ENCODE measurements at places on chromosomes 11 and 22.

GRCh38 chr11:75504501-75504900 lies 21.2 kb downstream of the GDPD5 start:
- no peaks in the 10 kb centered on the region for H3K36me3 ChIP-seq
- H3K4me3 ChIP-seq: no peak overlapping the region
- H3K4me1 ChIP-seq: no peaks in the 10 kb centered on the region
- H3K27ac ChIP-seq: no peak overlapping the region
- DNase-seq: no peak
- H3K27me3 ChIP-seq: peaks cover 51% of the 10 kb centered on the region

- H3K27ac ChIP-seq: no peak overlapping the region
- no peak overlapping the region for H3K4me3 ChIP-seq
- H3K4me1 ChIP-seq: peaks cover 23% of the 10 kb centered on the region
- H3K36me3 ChIP-seq: peaks cover 12% of the 10 kb centered on the region
Observed at GRCh38 chr22:26679003-26679629, 21.7 kb downstream of the MIAT start.

- no peaks in the 10 kb centered on the region for H3K27me3 ChIP-seq
- H3K36me3 ChIP-seq: no peaks in the 10 kb centered on the region
- no peak overlapping the region for H3K27ac ChIP-seq
Observed at GRCh38 chr11:133753150-133753549, 92.2 kb downstream of the SPATA19 start.

DNA sequence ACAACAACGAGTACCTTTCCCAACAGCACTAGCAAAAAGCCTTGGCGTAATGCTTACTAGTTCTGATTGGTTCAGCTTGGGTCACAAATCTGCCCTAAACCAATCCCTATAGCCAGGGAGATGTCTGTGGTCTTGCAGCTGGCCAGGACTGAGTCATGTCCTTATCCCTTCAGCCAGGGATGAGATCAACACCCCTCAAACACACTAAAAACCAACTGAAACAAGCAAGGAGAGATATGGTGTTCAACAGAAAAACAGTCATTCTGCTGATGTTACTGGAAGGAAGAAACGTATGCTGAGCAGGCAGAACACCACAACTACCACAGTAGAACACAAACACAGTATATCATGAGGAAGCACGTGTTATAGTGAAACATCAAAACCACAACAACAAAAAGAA lies 375.6 kb downstream of the LARGE1 start:
- no peak overlapping the region for H3K27ac ChIP-seq
- DNase-seq: no peak
- no peak overlapping the region for H3K4me3 ChIP-seq
- no peaks in the 10 kb centered on the region for H3K27me3 ChIP-seq
- H3K36me3 ChIP-seq: no peaks in the 10 kb centered on the region
- peaks cover 20% of the 10 kb centered on the region for H3K4me1 ChIP-seq

GRCh38 chr11:12094872-12095800 lies 15.3 kb upstream of the MICAL2 start:
- no peak for DNase-seq
- no peak overlapping the region for H3K27ac ChIP-seq
- no peaks in the 10 kb centered on the region for H3K36me3 ChIP-seq
- H3K27me3 ChIP-seq: no peaks in the 10 kb centered on the region
- peaks cover 2% of the 10 kb centered on the region for H3K4me1 ChIP-seq

DNA sequence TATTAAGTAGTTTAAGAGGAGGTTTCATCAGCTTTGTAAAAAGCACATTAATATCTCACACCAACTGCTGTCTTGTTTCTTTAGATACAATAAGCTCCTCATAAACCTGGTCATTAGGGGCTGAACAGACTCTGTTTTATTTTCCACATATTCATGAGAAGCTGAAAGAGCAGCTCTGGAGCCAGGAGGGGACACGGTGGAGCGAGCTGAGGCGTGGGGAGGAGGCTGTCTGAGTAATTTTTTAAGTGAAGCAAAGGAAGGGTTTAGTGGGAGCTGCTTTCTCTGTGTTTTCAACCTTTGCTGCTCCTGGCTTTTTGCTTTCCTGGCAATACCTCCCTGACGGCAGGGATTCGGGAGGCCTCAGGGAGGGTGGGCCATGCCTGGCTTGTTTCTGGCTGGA lies 67.0 kb upstream of the EIF3D start:
- H3K27me3 ChIP-seq: peaks cover 36% of the 10 kb centered on the region
- H3K36me3 ChIP-seq: no peaks in the 10 kb centered on the region
- no peak overlapping the region for H3K4me3 ChIP-seq
- peaks cover 5% of the 10 kb centered on the region for H3K4me1 ChIP-seq

GRCh38 chr22:19874307-19875060 lies 19.8 kb upstream of the GNB1L start:
- no peaks in the 10 kb centered on the region for H3K36me3 ChIP-seq
- H3K4me3 ChIP-seq: no peak overlapping the region
- H3K27ac ChIP-seq: peak overlapping the region; percentile 26
